Germinal center (tissue), 1 donor: ENCODE measurements at places on chromosomes 13 and 19.

- DNase-seq = no peak
These were observed 62.1 kb downstream of the ARHGEF7 start for GRCh38 chr13:111177081-111177711.

- no peak for DNase-seq
These were observed 30.1 kb downstream of the ZNF557 start for GRCh38 chr19:7099597-7099921.

DNA sequence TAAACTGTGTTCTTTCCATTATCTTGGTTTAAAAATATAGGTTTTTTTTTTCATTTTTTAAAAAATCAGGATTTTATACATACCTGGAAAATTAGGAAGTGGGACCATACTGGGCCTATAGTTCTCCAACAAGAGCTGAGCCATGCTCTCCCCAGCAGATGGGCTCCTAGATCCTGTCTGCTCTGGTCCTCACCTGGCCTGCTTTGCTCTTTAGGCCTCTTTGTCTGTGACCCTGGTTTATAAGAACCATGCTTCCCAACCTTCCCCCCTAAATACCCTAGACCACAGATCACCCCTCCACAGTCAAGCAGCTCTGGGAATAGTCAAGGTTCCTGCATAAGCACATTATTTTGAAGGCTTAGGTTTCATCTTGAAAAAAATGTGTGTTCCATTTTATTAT is 185.0 kb upstream of the TSHZ3 start:
- no peak for DNase-seq

GRCh38 chr19:53906211-53907192 is 2.6 kb upstream of the CACNG7 start:
- peak; percentile 83 for DNase-seq

- DNase-seq = no peak
These were observed 383.4 kb downstream of the ZNF536 start for GRCh38 chr19:30755581-30755980.

- DNase-seq = no peak
These were observed 3.2 kb downstream of the PCSK4 start for GRCh38 chr19:1486720-1487575.

GRCh38 chr13:113562844-113563243 is 21.7 kb upstream of the TFDP1 start:
- no peak for DNase-seq

- no peak for DNase-seq
These were observed 68.6 kb upstream of the TEX29 start for GRCh38 chr13:111251646-111252445.

DNA sequence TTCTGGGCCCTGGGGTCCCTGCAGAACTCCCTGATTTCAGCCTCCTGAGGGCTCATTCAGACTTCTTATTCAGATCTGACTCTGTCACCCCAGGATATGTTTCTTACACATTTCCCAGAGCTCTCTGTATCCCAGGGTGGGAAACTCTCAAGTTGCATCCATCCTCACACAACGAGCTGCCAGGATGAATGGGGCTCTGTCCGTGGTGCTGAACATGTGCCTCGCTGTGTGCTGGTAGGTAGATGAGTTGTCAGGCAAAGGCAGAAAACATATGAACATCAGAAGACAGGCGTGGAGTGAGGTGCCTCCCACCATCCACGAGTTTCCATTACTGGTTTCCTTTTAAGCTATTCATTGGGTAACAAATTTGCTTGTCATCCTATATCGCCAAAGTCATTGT is 11.4 kb upstream of the IGFL1 start:
- no peak for DNase-seq

DNA sequence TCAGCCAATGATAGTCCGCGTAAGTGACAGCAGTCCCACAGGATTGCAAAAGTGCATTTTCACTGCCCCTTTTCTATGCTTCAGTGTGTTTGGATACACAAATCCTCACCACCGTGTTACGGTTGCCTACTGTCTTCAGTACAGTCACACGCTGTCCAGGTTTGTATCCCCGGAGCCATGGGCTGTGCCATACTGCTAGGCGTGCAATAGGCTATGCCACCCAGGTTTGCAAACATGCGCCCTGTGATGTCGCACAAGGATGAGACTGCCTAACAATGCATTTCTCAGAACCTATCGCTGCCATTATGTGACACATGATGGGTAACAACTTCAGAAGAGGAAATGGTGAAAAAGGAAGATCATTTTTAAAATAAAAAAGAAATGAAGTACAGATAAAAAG is 16.8 kb upstream of the ADPRHL1 start:
- no peak for DNase-seq

DNA sequence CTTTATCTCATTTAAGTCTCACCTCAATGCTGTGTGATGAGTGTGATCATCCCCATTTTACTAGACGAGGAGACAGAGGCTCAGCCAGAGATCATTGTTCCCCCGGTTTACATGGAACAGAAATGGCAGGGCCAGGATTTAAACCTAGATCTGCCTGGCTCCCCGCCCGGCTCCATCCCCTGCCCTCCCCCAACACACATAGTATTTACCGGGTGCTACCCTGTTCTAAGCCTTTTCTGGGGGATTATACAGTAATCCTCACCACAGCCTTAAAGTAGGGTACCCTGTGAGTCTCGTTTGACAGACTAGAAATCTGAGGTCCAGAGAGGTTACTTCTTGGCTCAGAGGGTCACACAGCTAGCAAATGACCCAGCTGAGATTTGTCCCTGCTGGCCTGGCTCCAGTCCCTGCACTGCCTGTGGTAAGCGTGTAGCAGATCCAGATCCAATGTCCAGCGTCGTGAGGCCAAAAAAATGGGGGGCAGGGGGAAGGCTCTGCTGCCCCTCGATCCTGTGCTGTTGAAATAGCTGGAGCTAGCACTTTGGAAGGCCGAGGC is 3.8 kb upstream of the KLC3 start:
- no peak for DNase-seq

DNA sequence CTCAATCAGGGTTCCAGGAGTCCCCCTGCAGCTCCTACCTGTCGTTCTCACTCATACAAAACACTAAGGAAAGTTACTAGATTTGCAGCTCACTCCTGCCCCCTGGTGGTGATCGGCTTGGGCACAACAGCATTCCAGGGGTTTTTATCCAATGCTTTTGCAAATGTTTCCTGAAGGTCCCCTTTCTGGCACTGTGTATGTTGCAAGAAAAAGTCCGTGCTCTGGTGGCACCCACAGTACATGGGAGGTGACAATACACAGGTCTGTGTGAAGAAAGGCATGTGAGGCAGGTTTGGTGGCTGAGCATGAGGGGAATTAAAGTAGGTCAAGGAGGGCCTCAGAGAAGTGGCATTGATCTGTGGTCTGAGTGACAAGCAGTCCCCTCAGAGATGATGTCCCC is 8.6 kb upstream of the TYK2 start:
- peak; percentile 68 for DNase-seq

GRCh38 chr19:39846678-39847486 is 703 bp upstream of the FBL start:
- no peak for DNase-seq

DNA sequence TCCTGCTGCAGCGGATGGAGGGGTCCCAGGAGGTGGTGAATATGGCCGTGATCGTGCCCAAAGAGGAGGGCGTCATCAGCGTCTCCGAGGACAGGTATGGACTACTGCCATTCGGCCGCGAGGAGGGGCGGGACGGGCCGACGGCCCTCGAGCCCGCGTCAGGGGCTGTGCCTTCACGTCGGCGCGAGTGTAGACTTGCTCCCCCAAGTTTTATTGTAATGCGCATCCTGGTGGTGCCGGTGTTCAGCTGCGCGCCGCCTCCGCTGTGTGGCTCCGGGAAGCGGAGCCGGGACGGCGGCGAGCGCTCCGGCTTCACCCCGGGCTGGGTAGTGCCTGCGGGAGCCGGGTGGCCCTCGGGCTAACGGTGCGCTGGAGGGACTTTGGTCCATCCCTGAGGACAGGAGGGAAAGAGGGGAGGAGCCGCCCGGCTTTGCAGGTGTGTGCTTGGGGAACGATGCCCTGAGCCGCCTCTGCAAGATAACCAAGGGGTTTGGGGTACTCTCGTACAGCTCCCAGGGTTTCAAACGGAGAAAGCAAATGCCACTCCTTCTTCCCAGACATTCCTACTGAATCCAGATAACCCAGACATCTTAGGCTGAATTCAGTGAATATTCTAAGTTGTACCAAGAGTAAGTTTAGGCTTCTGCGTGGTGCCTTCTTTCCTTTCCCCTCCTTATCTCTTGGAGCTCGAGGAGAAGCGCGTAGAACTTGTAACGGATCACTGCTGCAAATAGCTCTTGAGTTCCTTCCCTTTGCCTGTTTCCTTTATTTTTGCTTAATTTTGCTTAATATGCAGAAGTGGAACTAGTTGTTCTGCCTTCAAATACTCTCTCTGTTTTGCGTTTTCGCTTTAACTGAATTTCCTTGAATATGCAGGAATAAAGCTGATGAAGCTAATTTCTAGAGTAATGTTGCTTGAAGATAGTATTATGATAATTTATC is 740 bp downstream of the WDFY2 start:
- peak; percentile 54 for DNase-seq

DNA sequence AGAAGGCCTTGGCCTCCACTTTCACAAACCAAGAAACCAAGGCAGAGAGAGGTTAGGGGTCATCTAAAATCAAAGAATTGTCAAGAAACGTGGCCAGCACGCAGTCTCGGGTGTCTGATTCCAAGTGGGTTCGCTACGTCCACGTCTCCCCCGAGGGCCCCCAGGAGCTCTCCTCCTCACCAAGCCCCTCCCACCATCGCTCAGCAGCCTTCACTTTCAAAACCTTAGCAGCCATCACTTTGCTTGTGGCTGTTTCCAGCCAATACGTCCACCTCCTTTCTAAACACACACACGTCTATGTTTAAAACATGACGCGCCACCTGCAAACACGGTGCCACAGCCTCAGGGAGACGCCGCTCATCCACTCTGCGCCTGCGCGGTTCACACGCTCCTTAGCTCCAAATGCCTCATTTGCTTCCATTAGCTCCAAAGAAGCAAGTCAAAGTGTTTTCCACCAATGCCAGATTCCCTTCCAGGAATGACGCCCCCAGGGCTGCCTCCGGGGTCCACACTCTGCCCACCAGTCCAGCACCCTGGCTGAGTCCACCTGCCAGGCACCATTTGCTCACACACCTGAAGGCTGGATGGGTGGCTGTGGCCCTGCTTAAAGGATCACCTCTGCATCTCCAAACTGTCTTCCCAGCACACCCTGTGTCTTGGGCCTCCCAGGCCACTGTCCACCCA is 5.5 kb downstream of the RASA3 start:
- no peak for DNase-seq

GRCh38 chr19:49684983-49685553 is 4.3 kb upstream of the ADM5 start:
- no peak for DNase-seq

- no peak for DNase-seq
These were observed 603 bp downstream of the TM9SF2 start for GRCh38 chr13:99501848-99502301.

- no peak for DNase-seq
These were observed 92.7 kb upstream of the KLF12 start for GRCh38 chr13:74226791-74227475.

- peak; percentile 41 for DNase-seq
These were observed 5.7 kb upstream of the MRPS31 start for GRCh38 chr13:40776681-40777165.

- DNase-seq = peak; percentile 49
These were observed 12.8 kb upstream of the CEACAM3 start for GRCh38 chr19:41783612-41784011.

GRCh38 chr19:37718304-37718703 is 1.3 kb downstream of the ZNF607 start:
- DNase-seq = no peak

- no peak for DNase-seq
These were observed 4.8 kb downstream of the STK24 start for GRCh38 chr13:98571955-98572662.

DNA sequence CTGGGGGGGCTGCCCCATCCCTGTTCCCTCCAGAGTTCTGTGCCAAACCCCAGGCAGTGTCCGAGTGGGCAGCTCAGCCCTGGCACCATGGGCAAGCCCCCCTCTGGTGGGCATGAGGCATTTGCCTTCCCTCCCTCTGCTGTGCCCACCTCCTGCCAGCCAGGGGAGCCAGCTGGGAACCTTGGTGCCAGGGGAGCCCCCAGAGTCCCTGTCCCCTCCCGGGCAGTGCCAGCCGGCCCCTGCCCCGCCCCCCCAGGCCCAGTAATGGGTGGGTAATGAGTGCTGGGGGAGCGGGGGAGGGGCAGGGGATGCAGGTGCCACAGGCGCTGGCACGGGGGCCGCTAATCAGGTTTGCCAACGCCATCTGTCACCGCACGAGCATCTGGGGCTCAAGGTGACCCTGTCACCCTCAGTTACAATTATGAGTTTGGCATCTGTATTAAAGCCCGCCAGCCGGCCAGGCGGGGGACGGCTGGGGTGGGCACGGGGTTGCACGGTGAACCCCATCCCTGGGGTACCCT is 5.9 kb downstream of the DAND5 start:
- no peak for DNase-seq

DNA sequence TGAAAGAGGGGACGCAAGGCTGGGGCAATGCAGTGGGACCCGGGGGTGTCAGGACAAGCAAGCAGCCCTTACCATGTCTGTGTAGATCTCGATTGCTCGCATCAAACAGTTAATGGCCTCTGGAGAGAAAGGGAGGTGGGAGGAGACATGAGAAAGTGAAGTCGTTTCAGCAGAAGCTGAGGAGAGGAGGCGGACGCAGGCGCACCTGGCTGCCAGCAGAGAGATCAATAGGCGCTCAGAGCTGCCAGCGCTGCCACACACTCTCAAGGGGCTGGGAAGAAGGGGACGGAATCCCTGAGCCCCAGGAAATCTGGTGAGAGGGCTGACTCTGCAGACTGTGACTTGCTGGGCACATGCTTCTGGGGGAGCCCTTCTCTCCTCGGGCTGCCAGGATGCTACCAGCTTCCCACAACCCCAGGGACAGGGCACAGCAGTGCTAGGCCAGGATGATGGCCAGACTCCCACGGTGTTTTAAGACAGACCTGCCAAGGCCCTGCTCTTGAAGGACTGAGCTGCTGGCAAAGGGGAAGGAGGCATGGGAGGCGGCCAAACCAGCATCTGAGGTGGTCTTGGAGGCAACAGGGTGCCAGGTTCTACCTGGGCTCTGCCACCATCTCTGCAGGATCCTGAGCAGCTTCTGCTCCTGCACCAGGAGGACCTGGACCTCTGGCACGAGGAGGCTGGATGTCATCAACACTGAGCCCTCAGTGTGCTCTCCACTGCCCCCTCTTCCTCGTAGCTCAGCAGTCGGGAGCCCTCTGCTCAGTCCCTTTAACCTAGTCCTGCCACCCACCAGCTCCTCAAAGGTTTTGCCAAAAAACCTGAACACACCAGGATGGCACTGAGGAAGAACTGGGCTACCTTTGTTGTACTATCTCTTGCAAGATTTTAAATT is 11.7 kb upstream of the KPTN start:
- DNase-seq = no peak

DNA sequence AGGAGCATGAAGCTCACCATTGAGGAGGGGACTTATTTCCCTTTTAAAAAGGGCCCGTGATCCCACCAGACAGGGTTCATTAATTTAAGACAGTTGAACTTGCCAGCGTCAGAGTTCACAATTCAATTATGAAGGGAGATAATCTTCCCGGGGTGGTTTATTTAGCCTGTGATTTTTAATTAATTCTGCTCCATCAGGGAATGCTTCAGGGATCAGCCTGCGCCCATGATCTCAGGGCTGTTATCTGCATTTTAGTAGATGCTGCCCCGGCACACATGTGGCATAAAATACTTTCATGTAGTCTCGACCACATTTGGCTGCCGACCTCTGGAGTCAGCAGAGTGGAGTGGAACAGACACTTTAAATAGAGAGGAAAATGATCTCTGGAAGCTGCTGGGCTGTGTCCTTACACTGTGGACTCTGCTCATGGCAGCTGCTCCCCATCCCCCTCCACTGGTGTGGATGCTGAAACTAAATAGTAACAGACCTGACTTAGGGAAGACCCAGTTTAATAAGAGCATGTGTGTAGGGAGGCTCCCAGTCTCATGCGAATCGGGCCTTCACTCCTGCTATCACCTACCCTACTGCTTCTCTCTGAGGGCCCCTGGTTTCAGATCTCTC is 256.9 kb downstream of the TEX29 start:
- DNase-seq = no peak

GRCh38 chr19:13884726-13885591 is 8.0 kb downstream of the NANOS3 start:
- DNase-seq = no peak
